ENCODE measurements at places on chromosomes 13 and 19. TPM values are rescaled to one million over a fixed set of nuclear protein-coding genes. Genes with fewer than 3 reads are reported as not detected.

EFNA2 gene
- not detected for total RNA-seq

FGF22 gene
- total RNA-seq: not detected

PDX1 gene
- total RNA-seq: not detected

ZNF681 gene
- total RNA-seq: 5.0 TPM

SOHLH2 gene
- not detected for total RNA-seq

RUVBL2 gene
- 176 TPM for total RNA-seq

SCN1B gene
- 0.63 TPM for total RNA-seq

DNA sequence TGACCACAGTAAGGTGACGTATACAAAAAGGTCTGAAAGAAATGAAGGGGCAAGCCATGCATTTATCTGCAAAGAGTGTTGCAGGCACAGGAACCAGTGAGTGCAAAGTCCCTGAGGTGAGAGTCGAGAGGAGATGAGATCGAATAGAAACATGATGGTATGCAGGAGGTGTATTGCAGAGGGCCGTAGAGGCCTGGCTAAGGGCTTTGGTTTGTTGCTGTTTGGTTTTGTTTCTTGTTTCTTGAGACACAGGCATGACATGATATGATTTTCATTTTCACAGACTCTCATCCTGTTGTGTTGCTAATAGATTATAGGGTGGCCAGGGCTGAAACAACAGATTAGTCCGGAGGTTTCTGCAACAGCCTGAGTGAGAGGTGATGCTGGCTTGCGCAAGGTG lies 80.4 kb downstream of the HSPH1 start:
- peaks cover 9% of the 10 kb centered on the region for H3K4me1 ChIP-seq
- peaks cover 18% of the 10 kb centered on the region for H3K27me3 ChIP-seq
- H3K4me3 ChIP-seq: no peak overlapping the region
- no peak overlapping the region for H3K27ac ChIP-seq
- H3K36me3 ChIP-seq: no peaks in the 10 kb centered on the region
- DNase-seq: no peak

DNA sequence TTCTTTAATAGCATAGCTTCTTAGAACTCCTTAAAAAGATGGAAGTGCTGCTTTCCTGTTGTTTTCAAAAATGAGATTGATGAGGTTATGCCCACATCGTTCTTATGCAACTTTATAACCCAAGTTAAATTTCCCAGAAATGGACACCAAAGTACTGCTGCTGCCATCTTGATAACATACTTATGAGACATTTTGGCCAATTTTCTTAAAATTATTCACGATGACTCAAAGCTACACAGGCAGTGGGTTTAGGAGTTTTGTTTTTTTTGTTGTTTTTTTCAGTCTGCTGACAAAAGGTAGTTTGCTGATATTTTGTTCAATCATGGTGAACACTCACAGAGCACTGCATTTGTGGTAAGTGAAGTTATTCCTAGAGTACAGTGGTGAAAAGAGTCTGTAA lies 54.9 kb upstream of the RFC3 start:
- no peak overlapping the region for H3K27ac ChIP-seq
- no peaks in the 10 kb centered on the region for H3K36me3 ChIP-seq
- H3K4me3 ChIP-seq: no peak overlapping the region
- H3K27me3 ChIP-seq: peaks cover 2% of the 10 kb centered on the region

DNA sequence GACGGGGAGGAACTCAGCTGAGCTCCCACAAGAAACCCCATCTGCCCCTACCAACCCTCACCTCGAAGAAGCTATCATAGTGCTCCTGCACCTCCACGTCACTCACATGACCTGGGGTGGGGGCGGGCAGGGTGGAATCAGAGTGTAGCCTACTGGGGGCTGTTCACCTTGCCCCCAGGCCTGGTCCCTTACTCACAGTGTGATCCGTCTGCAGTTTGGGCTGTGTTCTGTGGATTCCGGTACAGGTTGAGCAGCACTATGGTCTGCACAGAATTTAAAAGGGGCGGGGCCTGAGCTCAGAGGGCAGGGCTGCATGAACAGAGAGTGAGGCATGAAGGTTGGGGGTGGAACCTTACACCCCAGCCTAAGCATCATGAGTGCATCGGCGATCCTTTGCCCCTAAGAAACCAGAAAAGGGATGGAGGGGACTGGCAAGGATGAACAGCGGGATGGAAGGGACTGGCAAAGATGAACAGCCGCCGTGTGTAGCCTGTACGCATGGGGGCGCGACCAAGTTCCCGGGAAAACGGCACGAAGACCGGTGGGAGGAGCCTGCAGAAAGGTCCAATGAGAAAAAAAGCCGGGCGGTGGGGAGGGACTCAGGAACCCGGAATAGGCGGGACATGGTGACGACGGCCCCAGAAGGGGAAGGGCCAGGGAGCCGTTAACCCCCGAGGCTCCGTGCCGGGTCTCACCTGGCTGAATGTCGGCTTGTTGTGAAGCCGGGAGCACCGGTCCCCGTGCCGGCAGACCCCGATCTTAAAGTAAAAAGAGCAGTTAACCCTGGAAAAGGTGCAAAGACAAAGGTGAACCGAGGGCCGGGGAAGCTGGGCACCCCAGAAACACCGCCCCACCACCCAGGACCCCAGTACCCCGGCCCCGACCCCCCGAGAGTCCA lies 539 bp downstream of the U2AF1L4 start:
- peak; percentile 97 for DNase-seq
- H3K27me3 ChIP-seq: no peaks in the 10 kb centered on the region
- H3K27ac ChIP-seq: peak overlapping the region; percentile 97
- H3K4me3 ChIP-seq: peak overlapping the region; percentile 87
- peaks cover 38% of the 10 kb centered on the region for H3K36me3 ChIP-seq

GRCh38 chr13:18959996-18960395 lies 221.6 kb downstream of the TUBA3C start:
- H3K4me3 ChIP-seq: no peak overlapping the region
- no peak for DNase-seq
- no peaks in the 10 kb centered on the region for H3K36me3 ChIP-seq
- no peaks in the 10 kb centered on the region for H3K4me1 ChIP-seq
- H3K27me3 ChIP-seq: no peaks in the 10 kb centered on the region

GRCh38 chr13:27007166-27007565 lies 164.4 kb downstream of the USP12 start:
- peaks cover 46% of the 10 kb centered on the region for H3K27me3 ChIP-seq
- no peak overlapping the region for H3K27ac ChIP-seq
- no peaks in the 10 kb centered on the region for H3K36me3 ChIP-seq
- peaks cover 8% of the 10 kb centered on the region for H3K4me1 ChIP-seq

- no peak overlapping the region for H3K4me3 ChIP-seq
- no peaks in the 10 kb centered on the region for H3K27me3 ChIP-seq
- H3K36me3 ChIP-seq: peaks cover 7% of the 10 kb centered on the region
- DNase-seq: no peak
- no peak overlapping the region for H3K27ac ChIP-seq
- H3K4me1 ChIP-seq: peaks cover 30% of the 10 kb centered on the region
Measured at GRCh38 chr19:45560686-45561085, 23.9 kb downstream of the OPA3 start.

- no peak overlapping the region for H3K27ac ChIP-seq
- no peaks in the 10 kb centered on the region for H3K4me1 ChIP-seq
- DNase-seq: no peak
Measured at GRCh38 chr13:29435125-29435911, 160.2 kb downstream of the SLC7A1 start.

- no peak overlapping the region for H3K27ac ChIP-seq
- no peaks in the 10 kb centered on the region for H3K36me3 ChIP-seq
- no peaks in the 10 kb centered on the region for H3K4me1 ChIP-seq
- H3K4me3 ChIP-seq: no peak overlapping the region
- no peak for DNase-seq
Measured at GRCh38 chr13:91805605-91806004, 407.2 kb downstream of the GPC5 start.

DNA sequence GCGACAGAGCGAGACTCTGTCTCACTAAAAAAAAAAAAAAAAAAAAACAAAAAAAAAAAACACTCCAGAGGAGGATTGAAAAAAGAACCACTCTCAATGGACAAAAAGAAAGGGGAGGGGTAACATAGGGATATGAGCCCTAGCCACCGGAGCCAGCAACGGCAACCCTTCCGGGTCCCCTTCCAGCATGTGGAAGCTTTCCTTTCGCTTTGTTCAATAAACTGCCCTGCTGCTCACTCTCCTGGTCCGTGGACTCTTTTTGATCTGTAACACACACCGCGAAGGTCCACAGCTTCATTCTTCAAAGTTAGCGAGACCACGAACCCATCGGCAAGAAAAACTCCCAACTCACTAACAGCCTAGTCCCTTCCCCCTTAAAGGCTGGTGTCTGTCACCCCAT lies 1.0 kb upstream of the REX1BD start:
- peak overlapping the region; percentile 90 for H3K27ac ChIP-seq
- peaks cover 14% of the 10 kb centered on the region for H3K36me3 ChIP-seq
- peak overlapping the region; percentile 82 for H3K4me3 ChIP-seq

DNA sequence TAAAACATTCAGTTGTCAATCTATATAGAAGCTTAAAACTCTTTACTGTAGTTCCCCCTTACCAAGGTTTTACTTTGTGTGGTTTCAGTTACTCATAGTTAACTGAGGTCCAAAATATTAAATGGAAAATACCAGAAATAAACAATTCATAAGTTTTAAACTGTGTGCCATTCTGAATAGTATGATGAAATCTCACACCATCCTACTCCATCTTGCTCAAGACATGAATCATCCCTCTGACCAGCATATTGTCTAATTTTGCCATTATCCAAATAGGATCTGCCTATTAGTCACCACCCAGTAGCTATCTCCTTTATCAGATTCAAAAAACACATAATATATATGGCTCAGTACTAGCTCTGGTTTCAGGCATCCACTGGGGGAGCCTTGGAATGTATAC lies 22.4 kb downstream of the ZNF571 start:
- peaks cover 43% of the 10 kb centered on the region for H3K36me3 ChIP-seq
- no peaks in the 10 kb centered on the region for H3K4me1 ChIP-seq
- DNase-seq: no peak

- H3K36me3 ChIP-seq: peaks cover 3% of the 10 kb centered on the region
- DNase-seq: no peak
- no peak overlapping the region for H3K4me3 ChIP-seq
Measured at GRCh38 chr19:11478167-11479089, 2.4 kb downstream of the ELAVL3 start.

DNA sequence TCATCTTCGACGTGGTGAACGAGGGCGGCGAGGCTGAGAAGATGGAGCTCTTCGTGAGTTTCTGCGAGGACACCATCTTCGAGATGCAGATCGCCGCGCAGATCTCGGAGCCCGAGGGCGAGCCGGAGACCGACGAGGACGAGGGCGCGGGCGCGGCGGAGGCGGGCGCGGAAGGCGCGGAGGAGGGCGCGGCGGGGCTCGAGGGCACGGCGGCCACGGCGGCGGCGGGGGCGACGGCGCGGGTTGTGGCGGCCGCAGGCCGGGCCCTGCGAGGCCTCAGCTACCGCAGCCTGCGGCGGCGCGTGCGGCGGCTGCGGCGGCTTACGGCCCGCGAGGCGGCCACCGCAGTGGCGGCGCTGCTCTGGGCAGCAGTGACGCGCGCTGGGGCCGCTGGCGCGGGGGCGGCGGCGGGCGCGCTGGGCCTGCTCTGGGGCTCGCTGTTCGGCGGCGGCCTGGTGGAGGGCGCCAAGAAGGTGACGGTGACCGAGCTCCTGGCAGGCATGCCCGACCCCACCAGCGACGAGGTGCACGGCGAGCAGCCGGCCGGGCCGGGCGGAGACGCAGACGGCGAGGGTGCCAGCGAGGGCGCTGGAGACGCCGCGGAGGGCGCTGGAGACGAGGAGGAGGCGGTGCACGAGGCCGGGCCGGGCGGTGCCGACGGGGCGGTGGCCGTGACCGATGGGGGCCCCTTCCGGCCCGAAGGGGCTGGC lies 52.6 kb downstream of the MAP4K1 start:
- H3K36me3 ChIP-seq: no peaks in the 10 kb centered on the region
- no peak overlapping the region for H3K27ac ChIP-seq
- peaks cover 17% of the 10 kb centered on the region for H3K4me1 ChIP-seq
- peaks cover 13% of the 10 kb centered on the region for H3K27me3 ChIP-seq

DNA sequence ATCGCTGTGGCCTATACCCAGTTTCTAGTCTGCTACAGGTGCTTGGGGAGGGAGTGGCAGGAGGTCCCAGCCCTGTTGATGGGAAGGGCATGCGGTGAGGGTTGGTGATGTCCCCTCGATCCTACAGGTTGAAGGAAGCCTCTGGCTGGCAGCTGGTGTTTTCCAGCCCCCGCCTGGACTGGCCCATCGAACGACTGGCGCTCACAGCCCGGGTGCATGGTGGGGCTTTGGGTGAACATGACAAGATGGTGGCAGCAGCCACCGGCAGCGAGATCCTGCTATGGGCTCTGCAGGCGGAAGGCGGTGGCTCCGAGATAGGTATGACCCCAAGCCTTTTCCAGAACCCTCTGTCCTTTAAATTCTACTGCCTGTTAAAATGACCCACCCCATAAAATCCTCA lies 3.9 kb downstream of the SHKBP1 start:
- H3K4me1 ChIP-seq: peaks cover 16% of the 10 kb centered on the region
- no peak overlapping the region for H3K27ac ChIP-seq
- H3K36me3 ChIP-seq: peaks cover 33% of the 10 kb centered on the region
- H3K27me3 ChIP-seq: no peaks in the 10 kb centered on the region
- DNase-seq: no peak

DNA sequence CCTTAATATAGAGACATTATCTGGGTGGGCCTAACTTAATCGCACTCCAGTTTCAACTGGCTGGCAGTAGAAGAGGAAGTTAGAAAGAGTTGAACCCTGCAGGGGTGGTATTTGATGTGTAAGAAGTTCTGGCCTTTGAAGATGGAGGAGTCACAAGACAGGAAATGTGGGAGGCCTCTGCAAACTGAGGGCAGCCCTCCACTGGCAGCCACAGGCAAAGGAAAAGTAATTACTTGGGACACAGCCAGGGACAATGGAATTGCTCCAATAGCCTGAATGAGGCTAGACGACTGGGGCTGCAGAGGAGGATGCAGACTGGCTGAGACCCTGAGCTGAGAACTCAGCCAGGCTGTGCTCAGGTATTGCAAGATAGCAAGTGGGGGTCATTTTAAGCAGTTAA lies 703.3 kb upstream of the ARGLU1 start:
- H3K27me3 ChIP-seq: no peaks in the 10 kb centered on the region
- DNase-seq: no peak
- H3K4me1 ChIP-seq: no peaks in the 10 kb centered on the region
- H3K36me3 ChIP-seq: no peaks in the 10 kb centered on the region

Measured in activated CD8-positive, alpha-beta T cell treated with anti-CD3 and anti-CD28 coated beads for 36 hours (primary cell).